Activated CD8-positive, alpha-beta T cell treated with anti-CD3 and anti-CD28 coated beads for 36 hours (primary cell): ENCODE measurements at places on chromosomes 6 and 20. TPM values are rescaled to one million over a fixed set of nuclear protein-coding genes. Genes with fewer than 3 reads are reported as not detected.

GRCh38 chr6:106097411-106098231 lies 11.5 kb downstream of the PRDM1 start:
- DNase-seq, result peak; percentile 68

- peak; percentile 48 for DNase-seq
Measured at GRCh38 chr6:35496841-35497570, at the start of gene TEAD3. TSS of gene TEAD3 (minus strand) at chr6:35497079.

DNA sequence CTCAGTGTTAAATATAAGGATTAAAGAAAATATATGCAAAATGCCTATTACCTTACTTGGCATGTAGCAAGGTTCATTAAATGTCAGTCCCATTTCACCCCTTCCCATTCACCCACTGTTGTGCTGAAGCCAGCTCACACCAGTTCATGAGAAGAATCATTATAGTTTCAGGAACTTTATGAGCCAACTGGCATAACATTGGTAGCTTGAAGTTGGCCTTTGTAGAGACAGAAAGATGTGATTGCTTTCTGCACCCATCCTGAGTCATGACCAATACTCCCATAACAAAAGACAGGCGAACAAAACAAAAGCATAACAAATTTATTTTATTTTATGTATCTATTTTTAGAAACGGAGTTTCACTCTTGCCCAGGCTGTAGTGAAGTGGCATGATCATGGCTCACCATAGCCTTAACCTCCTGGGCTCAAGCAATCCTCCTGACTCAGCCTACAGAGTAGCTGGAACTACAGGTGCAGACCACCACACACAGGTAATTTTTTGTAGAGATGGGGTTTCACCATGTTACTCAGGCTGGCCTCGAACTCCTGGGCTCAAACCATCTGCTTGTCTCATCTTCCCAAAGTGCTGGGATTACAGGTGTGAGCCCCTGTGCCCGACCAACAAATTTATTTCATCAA lies 17.6 kb upstream of the IER3 start:
- DNase-seq, result no peak

DNA sequence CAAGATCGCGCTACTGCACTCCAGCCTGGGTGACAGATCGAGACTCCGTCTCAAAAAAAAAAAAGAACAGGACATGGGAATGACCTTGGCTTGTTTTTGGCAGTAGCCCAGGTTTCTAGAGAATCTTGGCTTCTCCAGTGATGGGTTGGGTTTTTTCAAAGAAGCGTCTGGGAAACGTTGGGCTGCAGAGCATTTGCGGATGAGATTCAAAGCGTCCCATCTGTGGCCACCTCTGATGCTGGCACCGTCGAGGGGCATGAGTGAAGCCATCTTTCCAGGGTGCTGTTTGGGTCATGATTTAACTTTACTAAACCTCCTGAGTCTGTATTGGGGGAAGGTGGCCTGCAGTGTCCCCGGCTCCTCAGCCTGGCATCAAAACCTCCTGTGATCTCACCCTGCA lies 43.2 kb upstream of the SRF start:
- no peak for DNase-seq

The CENPW gene
- 66.5 TPM for total RNA-seq

- DNase-seq, result no peak
Measured at GRCh38 chr6:167549213-167549612, 224.3 kb downstream of the TTLL2 start.

The ADGRG6 gene
- total RNA-seq, result 1.3 TPM

- DNase-seq, result no peak
Measured at GRCh38 chr6:45712786-45713185, 302.9 kb downstream of the CLIC5 start.

The STX11 gene
- total RNA-seq, result 20.7 TPM

DNA sequence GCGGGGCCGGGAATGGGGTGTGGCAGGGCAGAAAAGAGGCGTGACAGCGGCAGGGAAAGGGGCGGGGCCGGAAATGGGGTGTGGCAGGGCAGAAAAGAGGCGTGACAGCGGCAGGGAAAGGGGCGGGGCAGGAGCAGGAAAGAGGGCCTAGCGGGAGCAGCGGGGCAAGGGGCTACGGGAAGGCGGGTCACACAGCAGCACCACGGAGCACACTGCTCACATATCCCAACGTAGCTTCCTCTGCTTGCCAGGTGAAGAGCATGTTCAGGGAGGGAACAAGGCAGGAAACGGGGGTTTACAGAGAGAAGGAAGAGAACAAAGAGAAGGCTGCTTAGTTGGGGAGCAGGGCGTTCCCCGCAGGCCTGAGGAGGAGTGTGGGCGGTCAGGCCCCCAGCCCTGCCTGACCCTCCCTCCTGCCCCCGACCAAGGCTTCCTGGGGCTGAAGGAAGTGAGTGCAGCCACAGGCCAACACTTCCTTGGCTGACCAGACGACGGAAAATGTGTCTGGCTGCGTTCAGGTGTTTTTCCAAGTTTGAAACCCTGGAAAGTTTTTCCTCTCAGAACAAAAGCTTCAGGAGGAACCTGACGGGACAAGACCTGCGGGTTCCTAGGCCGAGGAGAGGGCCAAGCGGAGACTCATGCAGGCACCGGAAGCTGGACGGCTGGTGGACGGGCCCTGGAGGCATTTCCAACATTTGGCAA lies 13.8 kb downstream of the UCKL1 start:
- DNase-seq, result peak; percentile 66

GRCh38 chr20:9389346-9389745 lies 125.0 kb upstream of the LAMP5 start:
- no peak for DNase-seq

DNA sequence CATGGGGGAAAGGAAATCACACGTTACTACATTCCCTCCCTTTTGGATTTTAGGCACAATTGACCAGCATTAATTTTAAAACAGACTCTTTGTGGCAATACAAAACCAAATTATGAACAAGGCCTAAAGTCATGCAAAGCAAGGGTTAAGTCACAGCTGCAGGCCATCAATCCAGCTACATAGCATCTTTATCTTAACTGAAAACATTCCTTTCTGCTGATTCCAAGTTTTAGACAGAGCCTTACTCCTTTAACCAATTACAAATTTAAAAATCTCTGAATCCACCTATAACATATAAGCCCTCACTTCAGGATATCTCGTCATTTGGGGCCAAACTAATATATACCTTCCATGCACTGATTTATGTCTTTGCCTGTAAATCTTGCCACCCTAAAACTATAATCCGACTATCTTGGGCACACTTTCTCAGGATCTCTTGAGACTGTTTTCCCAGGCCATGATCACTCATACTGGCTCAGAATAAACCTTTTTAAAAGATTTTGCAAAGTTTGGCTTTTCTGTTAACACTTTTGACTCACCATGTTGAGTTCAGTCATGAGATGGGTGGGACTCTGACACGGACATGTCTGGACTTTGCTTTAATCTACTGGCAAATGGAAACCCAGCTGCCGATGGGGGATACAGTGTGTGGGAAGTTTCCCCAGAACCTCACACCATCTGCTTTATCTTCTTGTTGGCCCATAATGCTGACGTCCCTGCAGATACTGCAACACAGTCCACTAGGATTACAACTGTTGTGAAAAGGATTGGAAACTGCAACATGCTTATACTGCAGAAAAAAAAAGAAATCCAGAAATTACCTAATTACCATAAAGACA lies 757.0 kb downstream of the PTPRT start:
- DNase-seq, result no peak

GRCh38 chr20:57426271-57426689 lies 35.1 kb downstream of the RBM38 start:
- DNase-seq, result no peak

- peak; percentile 86 for DNase-seq
Measured at GRCh38 chr6:143941852-143942627, 66.0 kb downstream of the PLAGL1 start.

DNA sequence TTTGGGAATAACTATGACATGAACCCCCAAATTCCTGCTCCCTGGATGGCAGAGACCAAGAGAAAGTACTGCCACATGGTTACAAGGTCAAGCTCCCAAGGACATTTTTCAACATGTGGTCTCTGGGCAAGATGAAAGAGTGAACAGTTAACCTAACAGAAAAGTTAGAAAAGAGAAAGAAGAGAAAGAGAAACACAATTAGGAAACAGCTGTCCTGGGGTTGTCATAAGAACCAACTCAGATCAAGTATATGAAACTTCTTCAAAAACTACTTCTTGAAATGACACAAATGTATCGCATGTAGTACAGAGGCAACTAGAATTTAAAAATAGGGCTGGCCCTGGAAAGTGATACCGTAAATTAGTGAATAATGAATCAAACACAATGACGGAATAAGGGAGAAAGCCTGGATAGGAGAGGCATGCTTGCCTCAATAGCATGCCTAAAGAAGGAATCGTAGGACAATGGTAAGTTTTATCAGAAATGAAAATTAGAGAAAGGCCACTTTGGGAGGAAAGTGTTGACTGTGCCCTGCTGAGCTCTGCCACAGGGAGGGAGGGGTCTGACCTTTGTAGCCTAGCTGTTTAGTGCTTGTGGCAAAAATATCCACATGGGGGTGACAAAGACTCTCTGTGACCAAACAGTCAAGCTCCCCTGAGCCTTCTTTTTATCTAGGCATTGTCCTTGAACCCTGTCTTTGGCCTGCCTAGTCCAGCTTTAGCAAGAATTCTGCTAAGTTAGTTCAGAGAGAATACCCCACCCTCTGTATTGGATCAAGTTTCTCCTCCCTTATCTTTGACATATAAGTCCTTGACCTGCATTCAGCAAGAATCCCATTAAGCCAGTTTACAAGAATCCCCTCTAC lies 4.3 kb upstream of the DCBLD1 start:
- peak; percentile 48 for DNase-seq

The CCHCR1 gene
- 39.2 TPM for total RNA-seq

DNA sequence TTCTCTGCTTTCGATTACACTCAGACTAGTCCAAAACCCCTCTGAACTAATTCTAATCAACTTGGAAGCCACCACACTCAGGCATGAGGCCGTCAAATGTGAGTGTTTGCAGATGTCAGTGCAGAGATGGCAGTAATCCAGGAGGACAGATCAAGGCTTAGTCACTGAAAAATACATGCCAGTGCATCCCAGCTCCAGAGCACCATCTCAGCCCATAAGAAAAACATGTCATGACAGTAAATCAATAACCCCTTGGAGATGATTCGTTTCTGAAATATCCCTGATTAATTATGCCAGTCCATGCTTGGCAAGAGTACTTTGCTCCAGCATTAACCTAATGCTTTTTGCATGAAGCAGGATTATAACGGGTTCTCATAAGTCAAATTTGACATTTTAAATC lies 179.5 kb downstream of the ADAT2 start:
- DNase-seq, result no peak

DNA sequence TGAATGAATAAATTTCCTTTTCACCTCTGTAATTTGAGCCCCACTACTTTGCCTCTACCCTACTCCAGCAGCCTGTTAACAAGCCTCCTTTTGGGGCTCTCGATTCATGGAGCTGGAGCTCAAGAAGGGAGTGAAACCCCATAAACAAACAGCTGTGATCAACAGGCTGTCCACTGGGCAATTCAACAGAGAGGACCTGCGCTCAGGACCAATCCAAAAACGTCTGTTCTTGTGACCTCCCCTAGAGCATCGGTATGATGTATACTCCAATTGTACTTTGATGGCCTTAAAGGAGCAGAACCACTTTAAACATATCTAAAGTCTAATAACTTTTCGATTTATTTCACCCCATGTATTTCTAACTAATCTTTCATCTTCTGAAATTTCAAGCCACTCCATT lies 37.4 kb downstream of the HIVEP2 start:
- DNase-seq, result peak; percentile 52

DNA sequence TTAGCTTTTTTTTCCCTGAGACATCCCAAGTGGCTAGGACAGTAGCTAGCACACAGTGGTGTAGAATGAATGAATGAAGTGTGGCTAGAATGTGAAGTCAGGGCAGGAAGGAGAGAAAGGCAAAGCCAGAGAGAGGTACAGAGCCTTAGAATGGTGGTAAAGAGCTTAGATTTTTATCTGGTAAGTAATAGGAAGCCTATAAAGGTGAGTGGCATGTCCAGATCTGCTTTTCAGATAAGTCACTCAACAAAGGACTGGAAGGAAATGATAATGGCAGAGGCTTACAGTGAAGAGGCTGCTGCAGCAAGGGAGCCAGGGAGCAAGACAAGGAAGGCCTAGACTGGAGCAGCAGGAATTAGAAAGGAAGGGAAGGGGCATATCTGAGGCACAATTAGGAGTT lies 96.0 kb upstream of the PRDM1 start:
- no peak for DNase-seq

The GRM1 gene
- not detected for total RNA-seq
